Foreskin keratinocyte (primary cell): ENCODE measurements at places on chromosomes 3 and 15.

- DNase-seq, result no peak
These were observed 799 bp downstream of the RARB start for GRCh38 chr3:25428789-25429335.

DNA sequence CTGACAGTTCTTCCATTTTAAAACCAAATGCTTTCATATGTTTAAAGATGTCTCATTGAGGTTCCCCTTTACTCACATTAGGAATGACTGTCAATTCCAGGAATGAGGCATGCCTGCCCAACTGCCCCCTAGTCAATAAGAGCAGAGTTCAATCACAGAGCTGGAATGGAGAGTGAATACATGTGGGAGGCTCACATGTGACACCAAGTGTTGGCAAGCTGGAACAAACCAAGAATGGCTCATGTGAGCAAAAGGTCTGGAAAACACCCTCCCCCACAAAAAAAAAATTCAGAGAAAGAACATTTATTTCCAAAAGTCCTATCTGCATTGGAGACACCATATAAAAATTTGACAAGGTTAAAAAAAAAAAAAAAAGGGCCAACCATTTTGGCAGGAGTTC lies 3.7 kb downstream of the PBRM1 start:
- DNase-seq, result peak; percentile 51

DNA sequence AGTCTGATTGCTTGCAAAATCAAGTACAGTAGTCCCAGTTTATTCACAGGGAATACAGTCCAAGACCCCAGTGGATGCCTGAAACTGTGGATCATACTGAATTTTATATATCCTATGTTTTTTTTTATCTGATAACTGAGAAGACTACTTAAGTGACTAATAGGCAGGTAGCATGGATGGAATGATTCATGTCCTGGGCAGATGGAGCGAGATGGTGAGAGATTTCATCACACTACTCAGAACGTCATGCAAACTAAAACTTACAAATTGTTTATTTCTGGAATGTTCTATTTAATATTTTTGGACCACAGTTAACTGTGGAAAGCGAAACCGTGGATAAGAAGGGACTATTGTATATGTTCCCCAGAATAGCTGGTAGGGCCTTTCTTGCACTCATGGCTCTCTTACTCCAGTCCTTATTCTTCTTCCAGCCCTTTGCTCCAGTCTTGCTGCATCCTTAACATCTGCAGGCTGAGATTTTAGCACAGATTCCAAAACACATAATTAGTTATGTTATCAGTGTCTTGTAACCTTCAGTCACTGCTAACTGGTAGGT lies 290.0 kb downstream of the ADAMTSL3 start:
- peak; percentile 47 for DNase-seq

DNA sequence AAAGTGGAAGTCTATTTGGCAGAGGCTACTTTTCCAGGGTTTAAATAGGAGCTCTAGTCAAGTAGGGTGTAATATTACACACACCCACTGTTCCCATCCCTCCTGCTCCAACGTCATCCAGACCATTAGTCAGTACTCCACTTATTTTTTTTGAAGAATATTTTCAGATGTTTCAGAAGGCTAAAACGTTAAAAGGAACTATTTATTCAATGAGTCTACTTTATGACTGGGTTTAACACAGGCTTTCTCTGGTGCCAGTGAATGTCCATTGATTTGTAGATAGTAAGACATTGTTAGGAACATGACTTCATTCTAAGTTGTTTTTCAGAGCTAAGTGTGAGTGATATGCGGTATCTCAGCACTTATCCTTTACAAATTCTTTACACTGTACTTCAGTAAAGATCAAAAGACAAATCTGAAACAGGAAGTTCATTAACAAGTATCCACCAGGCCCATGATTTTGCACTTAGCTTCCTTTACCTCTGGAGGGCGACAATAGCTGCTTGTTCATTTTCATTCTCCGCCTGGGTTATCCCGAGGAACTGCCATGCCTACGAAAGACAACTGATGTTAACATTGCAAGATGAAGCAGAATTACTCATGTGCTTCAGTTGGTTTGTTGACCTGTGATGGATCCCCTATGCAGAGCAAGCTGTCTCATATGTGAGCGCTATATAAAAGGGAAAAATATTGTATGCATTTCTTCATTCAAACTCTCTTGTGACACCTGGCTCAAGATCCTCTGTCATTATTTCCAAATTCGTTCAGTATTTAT lies 158.7 kb downstream of the USP13 start:
- DNase-seq, result peak; percentile 76

GRCh38 chr3:116678853-116679252 lies 30.7 kb upstream of the TUSC7 start:
- no peak for DNase-seq

- peak; percentile 40 for DNase-seq
These were observed 26.1 kb downstream of the CERS3 start for GRCh38 chr15:100502651-100503050.
